Fibroblast of skin of right quadriceps (primary cell): ENCODE measurements at places on chromosomes 3 and 15.
A peak's percentile ranks its signal among the peaks of the same experiment; 100 is the strongest.

- DNase-seq: peak; percentile 37
These were observed 72.8 kb downstream of the SLC9A9 start for GRCh38 chr3:143775459-143775858.

- no peak for DNase-seq
These were observed 85.3 kb upstream of the MYZAP start for GRCh38 chr15:57506422-57506821.

DNA sequence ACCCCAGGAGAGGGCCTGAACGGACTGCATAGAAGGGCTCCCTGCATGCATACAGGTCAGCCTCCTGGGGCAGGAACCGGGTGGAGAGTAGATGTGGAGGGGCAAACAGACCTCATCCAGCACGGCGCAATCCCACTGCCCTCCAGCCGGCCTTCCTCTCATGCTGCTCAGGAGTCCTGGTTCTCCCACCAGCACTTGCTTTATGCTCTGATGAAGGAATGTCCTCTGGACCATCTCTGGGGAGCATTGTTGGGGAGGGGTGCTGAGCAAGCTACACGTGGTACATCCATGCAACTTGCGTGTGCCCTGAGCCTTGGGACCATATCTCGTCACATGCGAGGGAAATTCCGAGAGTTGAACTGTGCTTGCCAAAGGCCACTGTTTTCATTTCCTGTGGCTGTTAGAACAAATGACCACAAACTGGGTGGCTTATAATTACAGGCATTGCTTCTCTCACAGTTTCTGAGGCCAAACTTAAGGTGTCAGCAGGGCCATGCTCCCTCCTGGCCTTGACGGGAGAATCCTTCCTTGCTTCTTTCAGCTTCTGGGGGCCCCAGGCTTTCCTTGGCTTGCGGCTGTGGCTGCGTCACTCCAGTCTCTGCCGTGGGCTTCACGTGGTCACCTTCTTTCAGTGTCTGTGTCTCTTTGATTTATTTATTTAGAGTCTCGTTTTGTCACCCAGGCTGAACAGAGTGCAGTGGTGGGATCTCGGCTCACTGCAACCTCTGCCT lies 12.2 kb downstream of the SELENOS start:
- no peak for DNase-seq

GRCh38 chr3:39108200-39108710 lies 775 bp downstream of the TTC21A start:
- DNase-seq: no peak

DNA sequence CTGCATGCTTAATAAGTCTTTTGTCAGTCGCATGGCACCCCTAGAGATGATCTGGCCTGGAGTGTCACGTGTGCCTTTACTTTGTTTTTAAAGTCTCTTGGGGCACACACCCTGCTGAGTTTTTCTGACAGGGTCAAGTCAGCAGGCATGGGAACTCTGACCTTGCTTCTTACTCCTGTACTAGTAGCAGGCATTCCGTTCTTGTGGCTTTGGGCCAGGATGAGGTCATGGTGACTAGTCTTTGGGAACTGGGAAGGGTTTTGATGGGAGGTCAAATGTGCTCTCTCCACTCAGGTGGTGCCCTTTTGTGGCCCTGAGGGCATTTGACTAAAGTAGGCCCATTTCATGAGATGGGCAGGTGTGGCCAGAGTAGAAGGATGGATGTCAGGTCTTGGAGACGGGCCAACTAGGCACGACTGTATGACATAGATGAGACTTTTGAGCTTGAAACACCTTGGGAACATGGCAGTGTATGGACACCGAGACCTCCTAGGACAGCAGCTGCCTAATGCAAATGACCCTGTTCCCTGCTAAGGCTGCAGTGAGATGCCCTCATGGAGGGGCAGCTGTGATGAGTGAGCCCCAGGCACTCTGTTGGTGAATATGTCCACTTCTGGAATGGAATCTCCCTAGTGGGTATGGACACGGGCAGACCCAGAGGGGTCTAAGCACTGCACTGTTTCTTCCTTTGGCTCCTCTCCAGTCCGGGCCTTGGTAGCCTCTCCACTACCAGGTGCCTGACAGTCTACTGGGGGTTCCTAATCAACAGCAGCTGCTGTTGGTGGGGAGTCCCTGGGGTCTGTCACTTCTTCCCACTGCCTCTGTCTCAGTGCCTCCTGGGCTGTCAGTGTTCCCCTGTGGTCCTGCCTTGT lies 16.4 kb downstream of the SRPRB start:
- DNase-seq: peak; percentile 13

GRCh38 chr3:176906046-176906905 lies 291.0 kb downstream of the TBL1XR1 start:
- DNase-seq: peak; percentile 81

- DNase-seq: peak; percentile 60
These were observed 21.6 kb upstream of the PAK6 start for GRCh38 chr15:40217166-40217824.

DNA sequence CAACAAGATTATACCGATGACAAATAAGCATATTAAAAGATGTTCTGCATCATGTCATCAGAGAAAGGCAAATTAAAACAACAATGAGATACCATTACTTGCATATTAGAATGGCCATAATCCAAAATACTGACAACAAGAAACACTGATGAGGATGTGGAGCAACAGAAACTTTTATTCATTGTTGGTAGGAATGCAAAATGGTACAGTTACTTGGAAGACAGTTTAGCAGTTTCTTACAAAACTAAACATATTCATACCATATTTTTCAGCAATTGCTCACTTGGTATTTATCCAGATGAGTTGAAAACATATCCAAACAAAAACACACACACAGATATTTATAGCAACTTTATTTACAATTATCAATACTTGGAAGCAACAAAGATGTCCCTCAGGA lies 160.9 kb upstream of the MME start:
- no peak for DNase-seq

GRCh38 chr3:186643493-186643892 lies 3.3 kb downstream of the FETUB start:
- DNase-seq: no peak

- DNase-seq: no peak
These were observed 9.2 kb downstream of the CADM2 start for GRCh38 chr3:84967767-84968581.

DNA sequence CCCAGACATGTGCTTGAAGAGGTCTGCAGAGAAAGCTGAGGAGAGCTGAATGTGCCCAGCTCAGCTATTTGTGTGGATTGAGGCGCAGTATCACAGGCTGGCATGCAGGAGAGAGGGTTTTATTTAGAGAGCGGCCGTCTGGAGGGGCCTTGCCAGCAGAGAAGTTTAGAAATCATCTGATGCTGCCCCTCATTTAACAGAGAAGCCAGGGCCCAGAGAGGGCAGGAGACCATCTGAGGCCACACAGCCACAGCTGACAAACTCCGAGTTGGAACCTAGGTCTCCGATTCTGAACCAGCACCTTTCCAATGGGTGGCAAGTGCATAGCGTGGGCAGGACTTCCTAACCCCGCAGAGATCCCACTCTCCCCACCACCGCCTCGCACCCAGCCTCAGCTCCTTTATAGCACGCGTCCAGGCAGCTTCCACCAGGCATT lies 101.0 kb downstream of the LSM3 start:
- DNase-seq: no peak

DNA sequence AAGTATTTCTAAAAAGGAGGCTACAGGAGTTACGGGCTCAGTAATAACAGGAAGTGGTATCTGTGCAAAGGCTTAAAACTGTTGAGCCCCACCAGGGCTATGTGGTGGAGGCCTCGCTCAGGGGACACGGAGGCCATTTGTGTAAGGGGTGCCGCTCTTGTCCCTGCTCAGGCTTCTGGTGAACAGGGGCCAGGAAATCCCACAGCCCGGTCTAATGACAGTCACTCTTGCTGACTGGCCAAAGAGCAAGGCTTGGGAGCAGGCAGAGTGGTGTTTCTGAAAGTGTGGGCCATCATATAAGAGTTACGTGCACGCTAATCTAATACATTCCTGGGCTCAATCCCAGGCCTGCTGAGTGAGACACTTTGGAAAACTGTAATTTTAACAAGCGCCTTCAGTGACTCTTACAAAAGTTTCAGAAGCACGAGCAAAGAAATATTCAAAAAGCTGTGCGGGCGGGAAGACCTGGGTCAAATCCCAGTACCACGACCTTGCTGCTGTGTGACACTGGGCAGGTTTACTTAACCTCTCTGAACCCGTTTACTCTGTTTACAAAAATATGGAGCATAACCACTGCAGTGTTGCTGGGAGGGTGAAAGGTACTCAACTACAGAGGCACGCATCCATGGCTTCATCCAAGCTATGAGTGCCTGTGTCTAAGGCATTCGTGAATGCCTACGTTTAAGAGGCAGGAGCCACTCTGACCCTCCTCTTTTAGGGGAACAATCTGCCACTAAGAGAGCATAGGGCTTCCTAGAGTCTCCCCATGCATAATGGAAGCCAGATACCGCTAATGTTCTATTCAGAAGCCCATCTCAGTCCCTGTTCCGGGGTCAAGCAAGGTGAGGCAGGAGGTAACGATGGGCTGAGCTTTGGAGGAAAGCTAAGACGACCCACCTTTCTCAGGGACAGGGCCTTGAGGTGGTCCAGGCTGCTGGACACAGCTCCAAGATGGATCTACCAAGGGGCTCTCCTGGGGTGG lies 2.0 kb downstream of the ATP10A start:
- DNase-seq: no peak
